ENCODE measurements at places on chromosomes 3 and 15. TPM values are rescaled to one million over a fixed set of nuclear protein-coding genes. Genes with fewer than 3 reads are reported as not detected.

The CLDN16 gene
- total RNA-seq: not detected

The KNL1 gene
- total RNA-seq: 46.2 TPM

The ITGB5 gene
- total RNA-seq: 269 TPM

The DZIP1L gene
- total RNA-seq: 11.4 TPM

The ITGA11 gene
- 0.03 TPM for total RNA-seq

The SHF gene
- total RNA-seq: 15.6 TPM

The ISLR gene
- not detected for total RNA-seq

GRCh38 chr15:95511671-95512070 is 818.8 kb upstream of the NR2F2 start:
- DNase-seq: no peak

- DNase-seq: peak; percentile 69
These were observed 533.5 kb downstream of the IGSF11 start for GRCh38 chr3:118501152-118501551.

DNA sequence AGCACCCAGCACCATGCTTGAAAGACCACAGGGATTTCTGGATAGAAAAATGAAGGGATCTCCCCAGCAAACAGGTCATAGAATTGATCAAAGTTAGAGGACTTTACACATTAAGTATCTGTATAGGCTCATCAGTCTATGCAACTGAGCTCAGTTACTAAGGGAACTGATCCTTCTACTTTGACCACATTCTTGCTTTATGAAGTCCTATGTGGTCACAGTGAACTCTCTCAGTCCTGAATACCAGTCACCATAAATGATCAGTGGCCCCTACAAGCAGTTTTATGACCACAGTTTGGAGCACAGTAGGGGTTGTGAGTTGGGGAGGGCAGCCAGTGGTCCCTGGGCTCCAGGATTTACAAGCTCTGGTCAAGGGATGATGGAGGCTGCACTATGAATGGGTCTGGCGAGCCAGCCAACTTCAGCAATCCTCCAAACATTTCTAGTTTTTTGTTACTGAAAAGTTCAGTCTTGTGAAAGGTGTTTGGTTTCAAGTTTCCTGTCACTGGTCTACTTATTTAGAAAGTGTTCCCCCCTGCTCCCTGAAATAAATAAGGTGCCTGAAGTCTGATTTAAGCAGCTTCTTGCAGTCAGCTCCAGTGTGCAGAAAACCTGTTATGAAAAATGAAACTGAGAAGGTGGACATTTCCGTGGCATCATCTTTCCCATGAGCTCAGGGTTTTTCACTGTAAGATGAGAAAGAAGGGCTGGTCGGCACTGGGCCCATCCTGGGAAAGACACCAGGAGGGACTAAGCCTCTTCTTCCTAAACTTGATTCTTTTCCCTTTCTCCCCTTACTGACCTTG is 75.5 kb downstream of the DAPK2 start:
- DNase-seq: no peak

DNA sequence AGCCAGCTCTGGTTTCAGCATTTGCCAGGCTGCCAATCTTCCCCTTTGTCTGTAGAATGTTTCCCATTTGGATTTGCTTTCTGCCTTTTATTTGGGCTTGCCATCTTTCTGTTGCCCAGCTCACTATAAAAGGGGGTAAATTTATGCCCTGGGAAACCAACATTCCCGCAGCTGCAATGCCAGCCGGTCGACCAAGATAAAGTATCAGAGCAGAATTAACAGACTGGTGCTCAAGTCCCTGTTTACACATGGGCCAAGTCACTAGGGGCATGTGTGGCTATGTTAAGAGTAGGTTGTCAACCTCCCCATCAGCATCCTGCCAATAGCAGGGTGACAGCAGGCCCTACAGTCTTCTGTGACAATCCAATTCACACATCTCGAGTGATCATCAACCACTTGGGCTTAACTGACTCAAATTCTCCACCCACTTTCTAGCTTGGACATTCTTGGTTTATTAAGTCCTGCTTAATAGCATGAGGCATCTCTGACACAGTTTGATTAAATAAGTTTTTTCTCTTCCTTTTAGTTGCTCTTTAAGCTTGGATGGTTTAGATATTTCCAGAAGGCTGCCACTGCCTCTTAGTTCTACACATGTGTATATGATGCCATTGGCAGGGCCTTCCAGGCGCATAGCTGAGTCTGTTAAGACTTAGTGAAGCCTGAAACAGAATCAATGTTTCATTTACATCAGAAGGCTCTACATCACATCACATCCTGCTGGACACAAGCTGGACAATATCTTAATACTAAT is 24.1 kb upstream of the VEPH1 start:
- DNase-seq: no peak

DNA sequence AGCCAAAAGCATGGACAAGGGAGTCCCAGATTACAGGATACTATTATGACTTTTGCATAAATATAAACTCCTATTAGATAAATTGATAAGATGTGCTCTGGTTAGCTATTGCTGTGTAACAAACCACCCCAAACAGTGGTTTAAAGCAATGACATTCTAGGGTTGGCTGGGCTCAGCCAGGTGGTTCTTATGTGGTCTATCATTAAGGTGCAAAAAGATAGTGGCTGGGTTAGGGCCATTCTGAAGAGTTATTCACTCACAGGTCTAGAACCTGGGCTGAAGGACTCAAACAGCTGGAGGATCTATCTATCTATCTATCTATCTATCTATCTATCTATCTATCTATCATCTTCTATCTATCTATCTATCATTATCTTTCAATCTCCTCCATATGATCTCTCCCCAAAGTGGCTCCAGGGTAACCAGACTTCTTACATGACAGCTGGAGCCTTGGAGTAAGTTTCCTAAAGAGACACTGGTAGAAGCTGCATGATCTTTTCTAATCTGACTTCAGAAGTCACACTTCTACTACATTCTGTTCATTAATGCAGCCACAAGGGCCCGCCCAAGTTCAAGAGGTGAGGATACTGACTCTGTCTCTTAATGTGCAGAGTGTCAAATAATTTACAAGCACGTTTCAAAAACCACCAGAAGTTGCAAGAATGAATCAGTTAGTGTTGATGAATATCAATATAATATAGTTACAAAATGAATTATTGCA is 74.9 kb upstream of the XCR1 start:
- DNase-seq: no peak

DNA sequence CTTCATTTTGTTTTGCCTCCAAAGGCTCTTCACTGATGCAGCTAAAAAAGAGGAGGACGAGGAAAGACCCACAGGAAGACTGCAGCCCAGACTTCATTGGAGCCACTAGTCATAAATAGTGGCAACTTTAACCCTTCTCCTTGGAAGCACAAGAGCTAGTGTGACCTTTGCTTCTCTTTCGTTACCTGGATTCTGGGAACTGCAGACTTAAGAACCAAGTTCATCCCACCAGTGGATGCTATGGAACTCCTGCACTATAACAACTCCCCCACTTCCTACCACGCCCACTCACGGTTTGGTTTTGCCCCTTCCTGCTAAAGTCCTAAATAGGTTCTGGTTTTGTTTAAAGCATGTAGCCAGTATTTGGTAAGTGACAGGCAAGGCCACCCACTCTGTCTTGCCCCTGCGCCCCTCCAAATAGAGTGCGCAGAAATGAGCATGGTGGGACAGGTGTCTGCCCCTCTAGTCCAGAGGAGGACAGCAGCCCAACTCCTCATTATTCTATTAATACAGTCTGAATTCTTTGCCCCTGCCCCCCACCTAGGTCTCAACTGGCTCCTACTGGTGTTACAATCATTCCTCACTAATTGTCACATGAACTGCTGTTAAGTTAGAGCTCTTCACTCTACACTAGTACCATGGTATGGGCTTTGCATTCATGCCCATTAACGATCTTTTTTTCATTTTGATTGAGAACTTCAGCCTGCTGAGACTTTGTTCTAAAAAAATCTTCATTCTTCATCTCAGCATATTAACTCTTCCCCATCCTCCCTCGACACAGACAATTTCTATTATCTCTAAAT is 504.6 kb downstream of the FOXP1 start:
- DNase-seq: no peak

DNA sequence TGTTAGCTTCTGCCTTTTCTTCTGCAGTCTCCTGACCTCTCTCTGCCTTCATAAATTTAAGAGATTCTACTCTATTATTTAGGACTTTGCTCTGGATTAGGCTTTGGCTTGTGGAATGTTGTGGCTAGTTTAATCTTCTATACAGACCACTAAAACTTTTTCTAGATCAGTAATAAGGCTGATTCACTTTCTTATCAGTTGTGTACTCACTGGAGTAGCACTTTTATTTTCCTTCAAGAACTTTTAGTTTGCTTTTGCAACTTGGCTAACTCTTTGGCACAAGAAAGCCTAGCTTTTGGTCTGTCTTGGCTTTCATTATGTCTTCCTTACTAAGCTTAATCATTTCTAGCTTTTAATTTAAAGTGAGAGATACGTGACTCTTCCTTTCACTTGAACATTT is 265.5 kb upstream of the TBC1D5 start:
- no peak for DNase-seq

- DNase-seq: no peak
These were observed 34.3 kb upstream of the BSN start for GRCh38 chr3:49519916-49520385.

- peak; percentile 74 for DNase-seq
These were observed 29.2 kb downstream of the NEO1 start for GRCh38 chr15:73081321-73081958.

- no peak for DNase-seq
These were observed 234.5 kb upstream of the CDIN1 start for GRCh38 chr15:36344887-36345286.

Measured in GM23338 (cell line).